ENCODE measurements at places on chromosomes 7 and 10.

GRCh38 chr7:86301301-86301700, 342.4 kb upstream of the GRM3 start:
- no peak for DNase-seq

- DNase-seq = no peak
These were observed 160.0 kb upstream of the ZNF804B start for GRCh38 chr7:88599528-88599927.

GRCh38 chr7:4857189-4857588, 4.6 kb downstream of the PAPOLB start:
- DNase-seq = no peak

DNA sequence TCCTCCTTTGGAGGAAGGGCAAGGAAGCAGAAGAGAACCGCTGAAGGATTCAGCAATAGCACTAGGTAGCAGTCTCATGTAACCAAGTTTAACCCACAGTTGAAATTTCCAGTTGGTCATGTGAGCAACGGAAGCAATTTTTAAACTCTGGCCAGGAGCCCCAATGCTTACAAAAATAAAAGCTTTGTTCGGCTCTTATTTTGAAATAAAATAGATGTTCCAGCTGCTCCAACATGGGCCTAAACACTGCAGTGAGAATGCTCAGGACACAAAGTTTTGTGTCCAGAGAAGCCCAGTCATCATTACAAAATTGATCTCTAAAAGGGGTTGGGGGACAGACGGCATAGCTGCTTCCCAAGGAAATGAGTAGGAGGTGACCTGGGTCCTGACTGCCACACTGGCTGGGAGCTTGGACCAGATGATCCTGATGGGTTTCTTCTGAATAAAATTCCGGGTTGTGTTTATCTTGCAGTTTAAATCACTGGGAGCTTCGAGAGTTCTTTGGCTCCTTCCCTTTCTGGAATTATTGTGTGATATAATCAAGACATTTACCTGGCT, 452 bp upstream of the TMEM140 start:
- DNase-seq = no peak

GRCh38 chr7:70630818-70631457, 501.0 kb upstream of the GALNT17 start:
- DNase-seq = no peak

GRCh38 chr10:59099481-59099880, 77.0 kb upstream of the PHYHIPL start:
- no peak for DNase-seq

DNA sequence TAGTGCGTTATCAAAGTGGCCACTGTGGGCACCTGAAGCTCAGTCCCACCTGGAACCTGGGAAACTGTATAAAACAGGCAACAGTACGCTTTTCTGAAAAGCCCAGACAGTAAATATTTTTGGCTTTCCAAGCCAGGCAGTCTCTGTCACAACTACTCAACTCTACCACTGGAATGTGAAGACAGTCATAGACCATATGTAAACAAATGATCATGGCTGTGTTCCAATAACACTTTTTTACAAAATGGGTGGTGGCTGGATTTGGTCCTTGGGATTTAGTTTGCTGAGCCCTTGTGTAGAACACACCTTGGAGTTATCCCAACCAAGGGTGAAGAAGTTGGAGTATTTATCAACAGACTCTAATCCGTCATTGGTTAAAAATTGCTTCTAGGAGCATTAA, 259.9 kb downstream of the SKIDA1 start:
- peak; percentile 93 for DNase-seq

DNA sequence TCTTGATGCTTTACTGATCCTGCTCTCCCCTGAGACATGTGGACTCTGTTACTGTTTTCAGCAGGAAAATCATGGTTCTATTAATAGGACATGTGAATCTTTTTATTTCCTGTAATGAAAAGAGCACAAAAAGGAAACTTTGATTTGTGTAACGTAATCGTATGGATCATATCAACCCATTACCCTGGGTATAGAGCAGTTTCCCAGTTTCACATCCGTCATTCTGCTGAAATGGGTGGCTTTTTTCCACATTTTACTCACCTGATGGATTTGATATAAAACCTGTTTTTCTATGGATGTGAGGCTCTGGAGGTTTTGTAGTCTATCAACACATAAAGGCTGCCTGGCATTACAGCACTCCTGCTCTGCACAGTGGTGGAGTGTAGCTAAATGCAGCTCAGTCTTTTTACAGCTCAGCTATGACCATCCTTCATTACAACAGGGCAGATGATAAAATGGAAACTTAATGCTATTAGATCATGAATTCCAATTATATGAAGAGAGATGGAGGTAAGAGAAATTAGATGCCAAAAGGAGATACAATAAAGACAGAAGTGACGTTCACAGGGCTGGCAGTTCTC, 486.3 kb upstream of the C7orf33 start:
- no peak for DNase-seq

DNA sequence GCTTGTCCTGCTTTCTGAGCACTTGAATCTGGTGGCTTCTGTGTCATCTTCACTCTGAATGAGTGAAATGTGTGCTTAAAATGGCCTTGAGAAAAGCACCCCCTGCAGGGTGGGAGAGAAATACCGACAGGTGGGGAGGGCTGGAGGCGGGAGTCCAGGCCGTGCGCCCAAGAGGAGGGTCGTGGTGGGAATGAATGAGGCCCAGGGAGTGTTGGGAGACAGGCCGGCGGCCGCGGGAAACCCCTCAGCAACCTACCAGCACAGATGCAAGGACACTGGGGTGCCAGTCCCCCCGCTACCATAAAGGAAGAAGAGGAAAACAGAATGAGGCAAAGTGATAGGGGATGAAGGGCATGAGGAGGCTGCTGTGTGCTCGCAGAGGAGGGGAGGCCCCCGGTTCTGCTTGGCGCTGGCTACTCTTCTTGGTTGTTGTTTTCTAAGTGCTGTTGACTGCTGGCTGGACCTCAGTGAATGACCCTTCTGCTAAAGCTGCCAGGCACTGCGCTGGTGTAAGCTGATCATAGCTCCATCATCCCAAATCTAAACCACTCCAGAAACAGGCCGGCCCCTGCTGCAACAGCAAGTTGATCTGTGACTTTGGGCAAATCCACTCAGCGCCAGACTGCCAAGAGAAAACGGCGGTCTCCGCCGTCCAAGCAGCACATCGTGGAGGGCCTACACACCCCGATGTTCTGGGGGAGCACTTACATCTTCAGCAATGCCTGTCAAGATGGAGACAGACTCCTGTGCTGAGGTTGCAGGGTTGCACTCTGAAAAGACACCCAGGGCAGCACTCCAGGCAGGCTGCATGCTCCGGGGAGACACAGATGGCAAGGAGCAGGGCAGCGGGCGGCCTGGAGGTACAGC, 378.5 kb downstream of the DNAJB6 start:
- no peak for DNase-seq

GRCh38 chr10:124143721-124144120, 50.3 kb upstream of the CHST15 start:
- DNase-seq = no peak

GRCh38 chr7:28217143-28217542, 36.5 kb upstream of the JAZF1 start:
- no peak for DNase-seq

- DNase-seq = no peak
These were observed 487.8 kb downstream of the ZNF33B start for GRCh38 chr10:42150428-42151061.

DNA sequence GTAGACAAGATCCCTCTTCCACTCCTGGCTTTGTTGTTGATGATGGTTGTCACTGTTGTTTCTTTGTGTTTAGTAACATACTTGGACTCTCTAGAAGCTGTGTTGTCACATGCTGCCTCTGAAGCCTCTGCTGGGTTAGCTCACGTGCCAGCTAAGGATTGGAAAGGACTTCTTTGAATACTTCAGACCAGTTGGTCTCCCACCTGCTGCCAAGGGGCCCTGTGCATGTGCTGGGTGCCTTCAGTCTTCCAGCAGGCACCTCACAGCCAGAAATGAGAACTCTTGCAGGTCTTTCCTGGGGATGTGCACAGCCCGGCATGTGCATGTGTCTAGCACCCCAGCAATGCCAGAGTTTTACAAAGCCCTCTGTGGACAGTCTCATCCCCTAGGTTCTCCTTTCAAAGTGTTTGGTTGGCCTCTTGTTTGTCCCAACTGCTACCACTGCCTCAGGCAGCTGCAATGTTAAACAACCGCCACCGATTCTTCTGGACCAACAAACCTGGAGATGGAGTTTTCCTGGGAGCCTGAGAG, 21.7 kb upstream of the NCAPG2 start:
- DNase-seq = no peak

GRCh38 chr10:100253041-100253440, 14.4 kb downstream of the CWF19L1 start:
- DNase-seq = no peak

GRCh38 chr7:33937871-33938270, 32.5 kb downstream of the BMPER start:
- no peak for DNase-seq

- no peak for DNase-seq
These were observed 107.5 kb upstream of the JCAD start for GRCh38 chr10:30166929-30167328.

GRCh38 chr7:139720186-139720585, 57.6 kb downstream of the HIPK2 start:
- no peak for DNase-seq

GRCh38 chr7:139875821-139876241, 46.8 kb downstream of the TBXAS1 start:
- DNase-seq = no peak

DNA sequence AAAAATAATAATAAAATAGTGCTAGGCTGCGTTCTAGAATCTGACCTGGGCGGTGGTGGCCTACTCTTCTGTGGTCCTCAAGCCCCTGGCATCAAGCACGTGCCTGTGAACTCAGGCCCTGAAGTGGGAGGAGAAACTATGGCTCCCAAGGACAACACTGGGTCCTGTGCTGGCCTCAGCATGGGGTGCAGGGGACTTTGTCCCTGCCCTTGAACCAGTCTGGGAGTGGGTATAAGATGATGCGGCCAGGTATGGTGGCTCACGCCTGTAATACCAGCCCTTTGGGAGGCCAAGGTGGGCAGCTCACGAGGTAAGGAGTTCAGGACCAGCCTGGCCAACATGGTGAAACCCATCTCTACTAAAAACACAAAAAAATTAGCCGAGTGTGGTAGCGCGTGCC, 5.5 kb downstream of the ZP3 start:
- no peak for DNase-seq

- no peak for DNase-seq
These were observed 140.0 kb downstream of the CAMK1D start for GRCh38 chr10:12489357-12489756.

GRCh38 chr10:108358912-108359311, 1194.4 kb upstream of the SORCS1 start:
- peak; percentile 92 for DNase-seq

DNA sequence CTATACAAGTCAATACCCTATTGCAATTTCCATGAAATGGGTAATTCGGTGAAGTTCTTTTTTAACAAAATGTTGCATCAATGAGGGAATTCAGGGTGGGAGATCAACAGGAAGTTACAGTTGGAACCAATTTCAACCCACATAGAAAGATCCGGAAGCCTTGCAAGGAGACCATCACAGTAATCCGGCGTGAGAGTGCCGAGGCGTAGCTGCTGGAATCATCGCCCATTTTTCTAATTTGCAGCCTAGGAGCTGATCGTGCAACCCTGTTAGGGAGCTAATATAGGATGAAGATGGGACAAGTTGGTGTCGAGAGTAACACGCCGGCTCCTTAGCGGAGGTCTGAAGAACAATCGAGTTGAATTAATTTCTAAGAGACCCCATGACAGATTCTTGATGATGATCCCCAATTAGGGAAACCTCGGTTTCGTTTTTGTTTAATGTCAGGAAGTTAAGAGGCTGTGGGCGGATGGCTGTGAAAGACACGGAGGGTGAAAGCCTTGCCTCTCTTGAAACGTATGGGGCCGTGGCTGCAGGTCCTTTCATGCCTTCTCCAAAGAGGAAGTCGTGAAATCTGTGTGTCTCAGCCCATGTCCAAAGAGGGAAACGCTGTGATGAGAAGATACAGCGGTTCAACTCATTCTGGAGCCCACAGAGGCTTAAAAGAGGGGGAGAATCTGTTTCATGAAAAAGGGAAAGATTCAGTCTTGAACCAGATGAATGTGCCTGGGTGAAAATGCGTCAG, 51.2 kb upstream of the CARD11 start:
- no peak for DNase-seq

GRCh38 chr10:127939786-127940330, 33.0 kb downstream of the PTPRE start:
- DNase-seq = no peak

DNA sequence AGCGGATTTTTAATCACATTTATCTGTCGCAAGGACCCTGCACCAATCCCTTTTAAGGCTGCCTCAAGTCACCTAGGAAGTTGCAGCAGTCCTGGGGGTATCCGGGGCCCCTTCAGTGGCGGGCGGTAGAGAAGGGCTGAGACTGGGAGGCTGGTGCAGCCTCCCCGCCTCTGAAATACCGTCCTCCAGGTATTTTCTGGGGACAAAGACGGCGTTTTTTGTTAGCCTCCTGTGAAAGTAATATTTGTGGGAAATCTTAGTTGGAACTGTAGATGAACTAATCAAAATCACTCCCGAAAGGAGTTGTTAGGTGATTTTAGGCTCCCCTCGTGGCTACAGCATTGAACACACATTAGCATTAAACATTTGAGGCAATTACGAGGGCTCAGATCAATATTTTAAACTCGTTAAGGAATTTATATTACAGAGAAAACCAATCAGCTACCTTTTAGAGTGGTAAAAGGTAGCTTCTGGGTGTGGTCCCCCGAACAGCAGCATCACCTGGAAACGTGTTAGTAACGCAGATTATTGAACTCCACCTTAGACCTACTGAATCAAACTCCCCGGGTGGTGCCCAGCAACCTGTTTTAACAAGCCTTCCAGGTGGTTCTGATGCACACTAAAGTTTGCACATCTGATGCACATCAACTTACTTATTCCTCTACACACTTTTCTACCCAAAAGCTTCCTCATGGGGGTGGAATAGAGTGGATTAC, 530 bp upstream of the ANXA7 start:
- peak; percentile 83 for DNase-seq

GRCh38 chr7:37645282-37646050, 38.1 kb upstream of the GPR141 start:
- no peak for DNase-seq

- DNase-seq = no peak
These were observed 13.2 kb downstream of the SCD start for GRCh38 chr10:100360234-100360633.

DNA sequence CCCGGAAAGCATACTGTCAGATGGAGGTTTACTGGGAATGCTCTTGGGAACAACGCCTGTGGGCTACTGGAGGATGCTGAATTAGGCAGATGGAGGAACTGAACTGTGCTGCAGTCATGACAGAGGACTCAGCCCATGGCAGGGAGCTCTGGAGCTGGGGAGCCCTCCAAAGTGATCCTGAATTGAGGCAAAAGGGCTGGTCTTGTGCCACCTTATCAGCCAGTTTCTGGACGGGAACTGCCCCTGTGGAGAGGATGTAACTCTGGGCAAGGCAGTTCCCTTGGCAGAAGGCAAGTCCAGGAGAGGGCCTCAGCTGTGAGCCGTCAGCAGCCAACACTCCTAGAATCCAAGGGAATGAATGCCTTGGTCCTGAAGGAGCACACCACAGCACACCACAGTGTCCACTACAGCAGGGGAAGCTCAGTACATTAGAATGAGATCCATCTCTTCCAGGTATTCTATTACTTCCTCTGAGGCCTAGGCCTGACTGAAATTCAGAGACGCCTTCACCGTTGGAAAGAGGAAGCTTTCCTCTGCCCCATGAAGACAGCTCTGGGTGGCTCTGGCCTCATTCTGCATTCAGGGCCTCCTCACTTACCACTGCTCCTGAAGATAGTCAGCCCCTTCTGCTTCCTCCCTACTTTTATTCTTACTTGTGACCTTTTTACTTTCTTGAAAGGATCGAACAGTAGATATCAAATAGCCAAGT, 139.6 kb upstream of the GPR26 start:
- no peak for DNase-seq

GRCh38 chr10:68043030-68043429, 32.1 kb downstream of the HERC4 start:
- DNase-seq = peak; percentile 32

Measured in PC-3 (cell line).